ENCODE measurements at places on chromosomes 11 and 22.

GRCh38 chr11:92361551-92361950, 136.9 kb downstream of the FAT3 start:
- DNase-seq, result no peak

- no peak for DNase-seq
These were observed 9.7 kb upstream of the CCKBR start for GRCh38 chr11:6249770-6250555.

DNA sequence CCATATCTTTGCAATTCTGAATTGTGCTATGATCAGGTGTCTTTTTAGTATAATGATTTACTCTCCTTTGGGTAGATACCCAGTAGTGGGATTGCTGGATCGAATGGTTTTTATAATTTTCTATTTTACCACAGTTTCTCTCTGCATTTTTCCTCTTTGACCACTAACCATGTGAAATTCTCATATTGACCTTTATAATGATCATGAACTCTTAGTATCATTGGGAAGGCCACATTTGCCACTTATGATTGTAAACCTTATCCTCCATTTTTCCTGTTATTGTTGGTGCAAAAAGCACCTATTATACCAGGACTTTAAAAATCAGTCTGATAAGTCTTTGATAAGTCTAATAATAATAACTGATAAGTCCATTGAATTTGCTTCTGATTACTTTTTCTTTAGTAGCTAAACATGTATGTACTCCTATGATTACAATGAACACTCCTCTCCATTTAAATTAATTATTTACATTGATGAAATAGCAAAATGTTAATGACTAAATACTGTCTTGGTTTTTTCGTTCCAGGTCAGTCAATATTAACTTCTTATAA, 9.6 kb downstream of the NEAT1 start:
- DNase-seq, result no peak

GRCh38 chr22:35350539-35351503, 30.1 kb upstream of the HMOX1 start:
- DNase-seq, result peak; percentile 98

DNA sequence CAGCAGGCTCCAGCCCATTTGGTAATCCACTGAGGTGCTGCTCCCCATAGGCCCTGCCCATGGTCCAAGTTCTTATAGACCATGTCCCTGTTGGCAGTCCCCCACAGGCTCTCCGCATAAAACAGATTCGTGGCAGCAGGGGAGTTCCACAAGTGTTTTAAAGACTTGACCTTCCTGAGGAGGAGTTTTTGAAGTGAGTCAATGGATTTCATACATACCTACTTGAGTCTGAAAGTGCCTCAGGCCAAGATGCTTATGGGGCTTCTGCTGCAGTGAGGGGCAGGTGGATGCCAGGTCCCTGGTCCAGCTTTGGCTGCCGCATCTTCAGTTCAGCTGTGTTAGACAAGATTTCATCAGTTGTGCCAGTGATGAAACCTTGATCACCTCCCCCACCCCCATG, 43.3 kb downstream of the CABIN1 start:
- DNase-seq, result no peak

- DNase-seq, result no peak
These were observed 2.1 kb downstream of the ADA2 start for GRCh38 chr22:17217179-17217578.
